ENCODE measurements at places on chromosomes 13 and 19.

DNA sequence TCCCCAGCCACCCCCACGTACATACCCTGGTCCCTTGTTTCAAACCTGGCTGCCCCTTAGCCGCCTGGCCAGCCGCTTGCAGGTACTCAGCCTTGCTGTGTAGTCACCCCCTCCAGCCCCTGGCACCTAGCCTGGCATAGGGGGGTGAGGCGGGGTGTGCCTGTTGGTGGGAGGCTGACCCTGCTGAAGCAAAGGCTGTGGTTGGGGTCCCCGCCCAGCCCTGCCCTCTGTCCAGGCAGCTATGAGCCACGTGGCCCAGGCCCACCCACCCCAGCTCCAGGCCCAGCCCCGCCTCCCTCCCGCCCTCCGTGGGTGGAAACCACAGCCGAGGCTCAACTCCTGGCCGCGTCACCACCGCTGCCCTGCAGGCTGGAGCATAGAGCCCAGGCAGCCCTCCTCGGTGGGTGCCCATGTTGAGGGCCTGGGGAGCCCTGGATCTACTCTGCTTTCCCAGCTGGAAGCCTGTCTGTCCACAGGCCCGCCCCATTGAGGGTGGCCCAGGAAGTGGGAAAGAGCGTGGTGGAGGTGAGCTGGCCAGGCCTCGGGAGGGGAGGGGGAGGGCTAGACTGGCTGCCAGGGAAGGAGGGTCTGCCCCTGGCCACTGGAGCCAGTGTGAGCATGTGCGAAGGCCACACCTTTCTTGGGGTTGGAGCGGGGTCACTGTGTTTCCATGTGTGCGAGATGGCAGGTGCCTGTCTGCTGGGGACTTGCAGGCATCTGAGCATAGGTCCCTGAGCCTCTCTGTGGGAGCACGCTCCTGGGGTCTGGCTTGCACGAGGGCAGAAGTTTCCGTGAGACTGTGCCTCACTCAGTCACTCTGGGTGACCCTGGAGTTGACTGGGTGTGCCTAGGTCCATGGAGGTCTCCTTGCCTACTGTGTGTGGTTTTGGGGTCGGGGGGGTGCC lies 31.0 kb downstream of the PAK4 start:
- DNase-seq, result no peak

DNA sequence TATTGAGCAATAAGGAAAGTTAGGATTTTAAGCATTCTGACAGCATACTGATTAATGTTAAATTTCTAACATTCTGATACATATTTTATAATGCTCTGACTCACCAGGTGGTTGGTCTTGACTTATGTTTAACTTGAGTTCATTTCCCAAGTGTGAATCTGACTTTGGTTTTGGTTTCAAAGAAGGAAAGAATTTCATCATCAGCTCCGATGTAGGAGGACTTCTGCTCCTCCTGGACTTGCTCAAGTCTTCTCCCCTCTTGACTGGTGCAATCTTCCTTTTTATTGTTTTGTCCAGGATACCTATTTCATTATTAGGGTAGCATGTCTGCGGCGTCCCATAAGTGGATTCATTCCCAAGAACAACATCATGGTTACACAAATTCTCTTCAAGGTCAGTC lies 141.3 kb downstream of the RNF17 start:
- DNase-seq, result no peak

- no peak for DNase-seq
Observed at GRCh38 chr13:49530457-49530856, 34.7 kb downstream of the PHF11 start.

- DNase-seq, result no peak
Observed at GRCh38 chr13:71876648-71877255, 9.7 kb upstream of the DACH1 start.

DNA sequence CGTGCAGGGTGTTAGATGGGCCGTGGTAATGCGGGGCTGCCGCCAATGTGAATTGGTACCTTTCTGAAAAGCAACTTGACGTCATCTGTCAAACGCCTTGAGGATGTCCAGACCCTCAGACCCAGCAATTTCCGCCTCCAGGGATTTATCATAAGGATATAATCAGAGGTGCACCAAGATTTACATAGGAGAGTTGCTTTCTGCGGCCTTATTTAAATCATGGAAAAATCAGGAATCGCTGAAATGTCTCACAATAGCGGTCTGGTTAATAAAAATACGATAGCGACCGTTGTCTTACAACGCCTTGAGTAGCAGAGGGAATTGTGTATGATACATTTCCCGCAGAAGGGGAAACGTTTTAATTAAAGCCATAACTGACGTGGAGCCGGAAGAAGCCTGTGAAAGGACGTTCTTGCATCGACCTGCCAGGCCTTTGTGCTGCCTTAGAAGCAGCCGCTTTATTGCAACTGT lies 32.3 kb upstream of the NDUFS7 start:
- DNase-seq, result no peak

DNA sequence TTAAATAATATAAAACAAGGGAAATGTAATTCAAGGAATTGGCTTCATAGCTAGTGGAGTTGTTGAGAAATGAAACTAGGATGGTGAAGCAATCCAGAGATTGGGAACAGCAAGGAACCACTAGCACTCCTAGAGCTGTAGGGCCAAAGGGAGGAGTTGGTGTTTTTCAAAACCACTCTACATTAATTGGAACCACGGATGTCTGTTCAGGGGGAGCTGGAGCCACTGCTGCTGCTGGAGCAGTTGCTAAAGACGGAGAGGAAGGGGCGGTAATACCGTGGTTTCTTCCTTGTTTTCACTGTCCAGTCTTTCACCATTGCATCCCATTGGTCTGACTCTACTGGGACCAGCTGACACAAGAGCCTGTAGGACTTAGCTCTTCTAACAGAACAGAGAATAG lies 8.5 kb downstream of the DNAJC15 start:
- no peak for DNase-seq

GRCh38 chr19:14404312-14404711 lies 14.8 kb downstream of the DDX39A start:
- no peak for DNase-seq

- DNase-seq, result no peak
Observed at GRCh38 chr19:18098891-18099622, 1.5 kb downstream of the MAST3 start.

GRCh38 chr19:7722231-7722651 lies 9.7 kb downstream of the CLEC4G start:
- no peak for DNase-seq

DNA sequence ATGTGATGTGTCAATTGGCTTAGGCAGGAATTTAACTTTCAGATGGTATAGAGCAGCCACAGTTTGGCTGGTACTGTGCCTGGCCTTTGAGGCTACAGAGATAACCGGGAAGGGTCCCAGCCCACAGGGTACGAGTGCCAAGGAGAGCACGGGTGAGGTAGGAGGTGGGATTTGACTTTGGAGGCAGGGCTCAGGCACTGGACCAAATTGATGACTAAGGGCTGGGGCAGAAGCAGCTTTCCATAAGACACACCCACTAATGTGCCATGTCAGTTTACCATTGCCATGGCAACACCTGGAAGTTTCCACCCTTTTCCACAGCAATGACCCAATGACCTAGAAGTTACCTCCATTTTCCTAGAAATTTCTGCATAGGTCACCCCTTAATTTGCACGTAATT lies 466.2 kb downstream of the TSHZ3 start:
- DNase-seq, result no peak

GRCh38 chr13:62510906-62511655 lies 1095.4 kb upstream of the PCDH20 start:
- DNase-seq, result no peak

Measured in stimulated activated CD4-positive, alpha-beta T cell treated with anti-CD3 and anti-CD28 coated beads, Interleukin-2, amount 100 ng/mL, for 4 hours (primary cell).